ENCODE measurements at places on chromosomes 6 and 20.

DNA sequence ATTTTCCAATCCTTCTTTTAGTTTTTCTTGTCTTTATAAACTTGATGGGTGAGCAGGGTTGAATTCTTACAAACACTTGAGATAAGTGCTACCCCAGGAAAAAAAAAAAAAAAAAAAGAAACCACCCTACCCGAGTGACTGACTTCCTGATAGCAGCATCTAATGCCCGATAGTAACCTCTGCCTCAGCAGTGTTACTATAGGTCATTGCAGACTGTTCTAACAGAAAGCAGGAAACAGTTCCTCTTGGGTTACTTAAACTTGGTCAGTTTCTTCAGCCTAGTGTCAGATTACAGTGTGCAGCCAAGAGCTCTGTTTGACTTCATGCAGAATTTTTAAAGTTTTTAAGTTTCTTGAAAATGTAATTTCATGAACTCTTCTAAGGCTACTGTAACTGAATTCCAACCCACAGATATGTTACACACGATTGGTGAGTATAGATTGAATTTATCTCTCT, 2.1 kb downstream of the MYLIP start:
- DNase-seq, result peak; percentile 63

GRCh38 chr6:106702451-106703110, 73.2 kb downstream of the QRSL1 start:
- DNase-seq, result no peak

DNA sequence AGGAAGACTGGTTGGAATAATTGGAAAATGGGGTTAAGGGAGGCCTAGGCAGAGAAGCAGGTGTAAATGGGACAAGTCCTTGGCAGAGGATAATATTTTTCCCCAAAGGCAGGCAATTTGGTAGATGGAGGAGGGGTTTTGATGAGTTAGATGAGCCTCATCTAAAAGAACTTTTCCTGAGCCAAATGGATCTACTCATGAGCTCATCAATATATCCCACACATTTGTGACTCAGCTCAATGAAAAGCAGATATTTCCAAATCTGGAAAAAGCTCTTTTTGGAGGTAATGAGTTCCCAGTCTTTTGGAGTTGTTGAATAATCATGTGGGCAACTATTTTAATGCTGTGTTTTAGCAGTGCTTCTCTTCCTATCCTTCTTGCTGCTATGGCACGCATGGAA, 685.5 kb upstream of the CITED2 start:
- DNase-seq, result no peak

DNA sequence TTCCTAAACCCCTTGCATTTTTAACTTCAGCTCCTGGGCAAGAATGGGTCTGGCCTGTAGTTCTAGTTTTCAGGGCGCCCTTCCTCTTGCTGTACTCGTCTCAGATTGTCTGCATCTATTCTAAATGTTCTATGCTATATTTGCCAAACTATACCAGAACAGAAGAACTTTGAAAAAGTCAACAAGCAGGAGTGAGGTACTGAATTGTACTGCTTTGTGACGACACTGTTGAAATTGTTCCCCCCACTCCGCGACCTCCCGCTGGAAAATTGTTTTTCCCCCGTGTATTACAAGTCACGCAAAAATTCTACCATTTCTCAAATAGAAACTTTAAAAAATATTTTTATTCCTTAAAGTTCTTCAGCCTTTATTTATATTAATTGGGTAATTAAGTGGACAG, 73.9 kb downstream of the CBFA2T2 start:
- DNase-seq, result no peak

GRCh38 chr6:124775121-124775520, 187.1 kb upstream of the RNF217 start:
- DNase-seq, result no peak

- DNase-seq, result no peak
Measured at GRCh38 chr6:85357651-85358050, 92.2 kb upstream of the NT5E start.

DNA sequence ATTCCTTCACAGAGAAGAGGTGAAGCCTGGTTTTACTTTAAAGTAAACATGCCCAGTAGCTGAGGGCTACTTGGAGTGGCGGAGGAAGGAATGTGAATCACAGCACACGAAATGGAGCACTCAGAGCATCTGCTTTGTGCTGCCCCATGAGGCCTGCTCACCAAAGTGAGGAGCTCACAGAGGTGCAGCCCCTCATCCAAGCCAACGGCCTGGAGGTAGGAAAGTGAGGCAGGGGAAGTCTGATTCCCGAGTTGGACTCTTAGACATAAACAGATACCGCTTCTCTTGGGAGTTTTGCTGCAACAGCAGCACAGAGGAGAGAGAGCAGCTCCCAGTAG, 3.6 kb downstream of the YTHDF1 start:
- DNase-seq, result no peak

- no peak for DNase-seq
Measured at GRCh38 chr20:8657664-8658063, 411.2 kb upstream of the PLCB4 start.

- DNase-seq, result no peak
Measured at GRCh38 chr6:83192456-83192855, 609 bp downstream of the PGM3 start.

DNA sequence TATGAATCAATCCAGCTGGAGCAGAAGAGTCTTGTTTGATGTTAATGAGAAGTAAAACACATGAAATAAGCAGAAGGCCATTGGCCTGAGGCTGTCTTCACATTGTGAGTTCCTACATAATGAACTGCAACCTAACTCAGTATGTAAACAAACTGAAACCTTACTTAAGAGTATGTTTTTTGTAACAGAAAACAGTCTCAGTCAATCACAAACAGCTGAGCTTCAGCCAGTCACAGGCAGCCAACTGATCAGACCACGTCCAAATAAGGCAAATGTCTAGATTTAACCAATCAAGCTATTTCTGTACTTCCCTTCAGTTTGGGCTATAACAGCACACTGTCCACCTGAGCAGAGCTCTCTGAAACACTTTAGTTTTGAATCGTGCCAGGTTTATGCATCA, 234.7 kb downstream of the TRDN start:
- DNase-seq, result no peak

GRCh38 chr20:401682-402495, 6.2 kb upstream of the RBCK1 start:
- no peak for DNase-seq

DNA sequence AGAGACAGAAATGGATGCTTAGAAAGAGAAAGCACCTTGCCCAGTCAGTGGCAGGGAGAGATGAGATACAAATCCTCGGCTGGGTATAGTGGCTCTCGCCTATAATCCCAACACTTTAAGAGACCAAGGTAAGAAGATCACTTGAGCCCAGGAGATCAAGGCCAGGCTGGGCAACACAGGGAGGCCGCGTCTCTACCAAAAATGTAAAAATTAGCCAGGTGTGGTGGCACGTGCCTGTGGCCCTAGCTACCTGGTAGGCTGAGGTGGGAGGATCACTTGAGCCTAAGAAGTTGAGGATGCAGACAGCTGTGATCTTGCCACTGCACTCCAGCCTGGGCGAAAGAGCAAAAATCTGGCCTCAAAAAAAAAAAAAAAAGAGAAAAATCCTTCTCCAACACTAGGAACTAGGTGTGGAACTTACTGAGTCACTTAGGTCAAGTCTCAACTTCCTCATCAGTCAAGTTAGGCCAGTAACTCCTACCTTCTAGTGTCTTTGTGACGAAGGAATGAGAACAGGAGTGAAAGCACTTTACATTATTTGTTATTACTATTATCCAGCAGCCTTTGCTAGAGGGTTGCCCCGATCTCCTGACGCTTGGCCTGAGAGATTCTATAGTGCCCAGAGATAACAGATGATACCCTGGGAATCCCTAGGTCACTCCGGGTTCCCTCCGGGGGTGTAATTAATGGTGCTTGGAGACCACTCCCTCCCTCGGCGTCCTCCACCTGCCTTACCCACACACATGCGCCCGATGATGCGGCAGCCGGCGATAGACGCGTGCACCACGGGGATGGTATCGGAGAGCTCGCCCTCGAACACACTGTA, 918 bp downstream of the EIF6 start:
- no peak for DNase-seq

GRCh38 chr6:17591287-17591686, 8.8 kb upstream of the FAM8A1 start:
- DNase-seq, result no peak

DNA sequence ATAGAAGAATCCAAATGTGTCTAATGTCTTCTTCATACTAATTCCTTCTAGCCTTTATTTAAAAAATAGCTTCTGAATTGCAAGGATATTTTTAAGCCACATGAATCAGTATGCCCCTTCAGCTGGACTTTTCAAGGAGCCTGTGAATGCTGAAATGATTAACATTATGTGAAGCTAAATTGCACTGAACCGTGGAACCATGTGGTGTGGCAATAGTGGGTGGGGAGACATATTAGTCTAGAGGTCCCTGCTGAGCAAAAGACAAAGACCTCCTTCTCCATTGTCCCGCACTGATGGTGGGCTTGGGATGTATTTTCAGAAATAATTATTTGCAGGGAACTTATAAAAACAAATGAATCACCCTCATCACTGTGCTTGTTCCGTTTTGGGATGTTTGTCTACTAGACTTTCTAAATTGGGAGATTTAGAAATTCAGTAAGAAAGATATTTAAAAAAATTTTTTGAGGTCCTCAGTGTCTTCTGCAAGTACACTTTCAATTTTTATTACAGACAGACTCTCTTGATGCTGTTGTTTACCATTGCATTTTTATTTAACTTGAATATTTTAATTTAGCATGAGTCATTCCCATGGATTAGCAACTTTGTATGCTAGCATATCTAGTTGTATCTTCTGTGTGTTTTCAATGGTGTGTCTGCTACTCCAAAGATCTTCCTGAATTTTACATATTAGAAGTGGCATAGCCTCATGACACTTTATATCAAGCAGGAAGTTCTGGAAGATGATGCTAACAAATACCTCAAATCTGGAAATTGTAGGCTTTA, 238.1 kb downstream of the LAMA2 start:
- no peak for DNase-seq

DNA sequence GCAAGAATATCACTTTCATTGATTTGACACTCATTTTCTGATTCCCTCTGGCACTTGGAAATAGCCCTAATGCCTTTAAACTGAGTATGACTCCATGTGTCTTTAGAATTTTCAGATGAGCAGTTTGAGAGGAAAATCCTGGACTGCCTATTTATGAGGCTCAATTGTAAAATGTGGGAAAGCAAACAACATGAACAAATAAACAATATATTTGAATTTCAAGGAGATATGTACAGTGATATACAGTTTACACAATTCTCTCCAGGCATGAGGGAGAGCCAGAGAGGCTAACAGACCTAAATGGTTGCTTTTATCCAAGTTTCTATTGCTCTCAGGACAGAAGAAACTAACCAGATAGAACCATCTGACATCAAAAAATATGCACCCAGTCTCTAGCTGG, 748.2 kb upstream of the NRSN1 start:
- DNase-seq, result no peak

DNA sequence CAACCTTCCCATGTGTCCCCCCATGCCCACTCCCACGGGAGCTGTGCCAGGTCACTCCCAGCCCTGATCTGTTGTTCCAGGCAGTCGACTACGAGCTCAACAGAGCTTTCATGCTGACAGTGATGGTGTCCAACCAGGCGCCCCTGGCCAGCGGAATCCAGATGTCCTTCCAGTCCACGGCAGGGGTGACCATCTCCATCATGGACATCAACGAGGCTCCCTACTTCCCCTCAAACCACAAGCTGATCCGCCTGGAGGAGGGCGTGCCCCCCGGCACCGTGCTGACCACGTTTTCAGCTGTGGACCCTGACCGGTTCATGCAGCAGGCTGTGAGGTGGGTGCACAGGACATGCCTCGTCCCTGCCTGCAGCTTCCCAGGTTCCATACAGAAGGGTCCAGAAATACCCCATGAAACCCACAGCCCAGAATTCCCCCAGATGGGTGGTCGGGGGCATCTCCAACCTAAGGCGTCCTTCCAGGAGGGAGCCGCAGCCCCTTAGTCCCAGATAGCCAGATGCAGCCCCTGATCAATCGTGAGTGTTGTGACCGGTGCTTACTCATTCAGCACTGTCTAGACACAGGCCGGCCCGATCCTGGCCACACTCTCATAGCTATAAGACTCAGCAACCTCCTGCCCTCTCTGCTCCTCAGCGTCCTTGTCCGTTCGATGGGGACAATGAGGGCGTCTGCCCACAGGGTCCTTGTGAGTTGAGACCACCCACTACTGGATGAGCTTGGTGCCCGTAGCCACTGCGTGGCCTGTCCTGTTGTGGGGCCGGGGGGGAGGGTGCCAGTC, 142.1 kb downstream of the TAF4 start:
- no peak for DNase-seq

- DNase-seq, result no peak
Measured at GRCh38 chr6:125323376-125323775, 21.6 kb upstream of the HDDC2 start.

DNA sequence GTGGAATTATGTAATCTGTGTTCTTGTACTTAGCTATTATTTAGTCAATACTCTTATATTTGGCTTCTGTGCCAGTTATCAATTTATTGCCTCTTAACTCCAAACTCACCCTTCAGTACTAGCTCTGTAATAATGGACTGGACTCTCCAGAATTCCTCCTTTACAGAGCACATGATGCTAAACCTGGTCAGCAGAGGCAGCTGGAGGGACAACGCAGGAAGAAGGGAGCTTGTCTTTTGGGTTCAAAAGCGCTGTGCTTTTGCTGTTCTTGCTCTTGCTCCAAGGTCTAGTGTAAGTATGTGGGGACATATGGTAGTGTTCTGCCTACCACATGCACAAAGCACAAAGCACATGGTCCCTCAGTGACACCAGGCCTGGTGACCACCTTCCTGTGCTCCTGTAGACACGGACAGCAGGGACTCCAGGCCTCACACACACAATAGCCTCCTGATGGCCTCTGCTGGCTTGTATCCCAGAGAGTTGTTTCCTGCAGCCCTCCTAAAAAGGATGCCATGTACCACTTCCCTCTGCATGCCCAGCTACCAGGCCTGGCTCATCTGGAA, 46.1 kb downstream of the CHD6 start:
- DNase-seq, result no peak

GRCh38 chr20:48489656-48490055, 338.1 kb downstream of the PREX1 start:
- DNase-seq, result no peak

GRCh38 chr20:10940941-10941340, 267.1 kb upstream of the JAG1 start:
- no peak for DNase-seq

DNA sequence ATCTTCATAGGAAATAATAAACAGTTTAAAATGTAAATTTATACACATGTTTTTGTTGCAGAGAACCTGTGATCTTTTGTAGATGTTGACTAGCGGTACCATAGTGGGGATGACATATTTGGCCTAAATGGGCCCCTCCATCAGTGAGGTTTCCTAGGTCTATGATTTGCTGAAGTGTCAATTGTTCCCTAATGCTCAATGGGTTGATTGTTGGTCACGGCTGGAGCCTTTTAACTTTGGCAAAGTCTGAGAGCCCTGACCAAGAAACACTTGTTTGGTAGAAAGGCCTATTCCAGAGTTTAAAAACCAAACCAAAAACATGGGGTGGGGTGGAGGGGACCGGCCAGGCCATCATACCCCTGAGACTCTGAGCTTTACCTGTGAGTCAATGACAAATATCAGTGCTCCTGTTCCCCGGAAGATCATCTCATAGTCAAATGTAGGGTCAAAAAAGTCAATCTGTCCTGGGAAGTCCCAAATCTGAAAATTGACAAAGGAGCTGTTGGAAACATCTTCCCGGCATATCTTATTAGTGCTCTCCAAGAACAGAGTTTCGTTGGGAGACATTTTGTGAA, 25.1 kb downstream of the RRAGD start:
- no peak for DNase-seq

GRCh38 chr6:40901322-40902055, 137.5 kb downstream of the UNC5CL start:
- no peak for DNase-seq
